ENCODE measurements at places on chromosomes 7 and 10. TPM values are rescaled to one million over a fixed set of nuclear protein-coding genes. Genes with fewer than 3 reads are reported as not detected.

TBX20 gene
- total RNA-seq, result 0.09 TPM

TMEM225B gene
- 1.5 TPM for total RNA-seq

DNA sequence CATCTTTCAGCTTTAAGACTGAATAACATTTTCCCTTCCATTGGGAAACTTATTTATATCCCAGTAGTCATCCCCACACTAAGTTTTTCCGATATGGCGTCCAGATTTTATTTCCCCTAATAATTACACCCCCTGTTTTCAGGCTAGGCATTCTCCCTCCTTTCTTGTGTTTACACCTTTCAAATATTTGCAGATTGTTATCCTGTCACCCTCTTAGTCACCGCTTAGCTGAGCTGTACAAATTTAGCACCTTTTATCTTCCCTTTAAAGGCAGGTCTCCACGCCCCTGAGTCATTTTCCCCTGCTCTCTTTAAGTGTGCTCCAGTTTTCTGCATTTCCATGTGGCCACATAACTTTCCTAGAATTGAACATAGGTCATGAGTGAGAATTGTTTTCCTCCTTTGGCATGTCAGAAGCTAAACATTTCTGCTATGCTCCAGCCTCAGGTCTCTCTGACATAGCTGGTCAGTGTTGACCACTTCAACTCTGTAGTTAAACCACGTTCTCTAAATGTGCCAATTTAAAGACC, 47.4 kb downstream of the LRRC4 start:
- no peak for DNase-seq
- no peak overlapping the region for H3K27ac ChIP-seq
- H3K27me3 ChIP-seq, result no peaks in the 10 kb centered on the region
- no peaks in the 10 kb centered on the region for H3K36me3 ChIP-seq
- H3K4me1 ChIP-seq, result no peaks in the 10 kb centered on the region

JAKMIP3 gene
- 0.19 TPM for total RNA-seq

GRCh38 chr7:145147865-145148264, 312.0 kb upstream of the TPK1 start:
- no peak overlapping the region for H3K4me3 ChIP-seq
- no peaks in the 10 kb centered on the region for H3K4me1 ChIP-seq
- DNase-seq, result no peak
- H3K36me3 ChIP-seq, result no peaks in the 10 kb centered on the region
- H3K27ac ChIP-seq, result no peak overlapping the region
- no peaks in the 10 kb centered on the region for H3K27me3 ChIP-seq

GRCh38 chr7:71303566-71303965, 171.6 kb downstream of the GALNT17 start:
- H3K4me1 ChIP-seq, result no peaks in the 10 kb centered on the region
- DNase-seq, result no peak
- no peak overlapping the region for H3K4me3 ChIP-seq

- H3K4me3 ChIP-seq, result no peak overlapping the region
- no peaks in the 10 kb centered on the region for H3K4me1 ChIP-seq
- H3K27ac ChIP-seq, result no peak overlapping the region
- H3K27me3 ChIP-seq, result no peaks in the 10 kb centered on the region
- no peak for DNase-seq
- H3K36me3 ChIP-seq, result no peaks in the 10 kb centered on the region
Observed at GRCh38 chr7:81138870-81139269, 220.0 kb upstream of the SEMA3C start.

DNA sequence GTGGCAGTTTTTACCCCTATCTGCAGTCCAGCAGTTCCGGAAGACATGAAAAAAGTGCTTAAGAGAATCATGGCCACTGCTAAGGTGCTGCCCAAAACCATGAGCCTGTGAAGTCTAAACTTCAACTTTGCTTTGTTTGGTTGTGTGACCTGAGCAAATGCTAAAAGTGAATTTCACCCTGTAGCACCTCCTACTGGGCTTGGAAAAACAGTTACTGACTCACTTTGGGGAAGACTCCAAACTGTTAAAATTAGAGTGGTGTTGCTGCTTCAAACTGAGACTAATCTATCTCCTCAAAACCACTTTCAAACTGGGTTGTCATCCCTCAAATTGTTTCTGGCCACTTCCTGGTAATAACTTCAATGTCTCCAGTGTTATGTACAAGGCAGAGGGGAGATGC, 21.3 kb downstream of the MKX start:
- H3K27ac ChIP-seq, result no peak overlapping the region
- no peaks in the 10 kb centered on the region for H3K27me3 ChIP-seq
- no peak overlapping the region for H3K4me3 ChIP-seq
- no peaks in the 10 kb centered on the region for H3K36me3 ChIP-seq
- no peak for DNase-seq

GRCh38 chr7:28990200-28990960, 32.2 kb upstream of the TRIL start:
- no peaks in the 10 kb centered on the region for H3K27me3 ChIP-seq
- H3K4me3 ChIP-seq, result no peak overlapping the region
- H3K4me1 ChIP-seq, result peaks cover 2% of the 10 kb centered on the region
- H3K27ac ChIP-seq, result no peak overlapping the region
- H3K36me3 ChIP-seq, result no peaks in the 10 kb centered on the region
- DNase-seq, result no peak
